ENCODE measurements at places on chromosomes 4 and X.

DNA sequence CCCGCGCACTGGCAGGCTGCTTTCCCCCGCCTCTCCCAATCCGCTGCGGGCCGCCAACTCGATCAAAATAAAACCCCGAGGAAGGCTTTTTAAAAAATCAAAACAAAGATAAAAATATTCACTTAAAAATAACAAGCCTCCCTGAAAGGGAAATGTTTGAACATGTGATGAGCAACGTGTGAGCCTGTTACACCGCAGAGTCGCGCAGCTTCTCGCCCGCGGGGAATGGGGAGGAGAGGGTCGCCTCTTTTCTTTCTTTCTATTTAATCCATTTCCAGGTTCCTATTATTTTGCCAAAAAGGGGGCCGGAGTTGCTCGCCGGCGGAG is 326.0 kb upstream of the F9 start:
- DNase-seq, result no peak

GRCh38 chrX:18010253-18010652 is 149.2 kb upstream of the RAI2 start:
- DNase-seq, result no peak

DNA sequence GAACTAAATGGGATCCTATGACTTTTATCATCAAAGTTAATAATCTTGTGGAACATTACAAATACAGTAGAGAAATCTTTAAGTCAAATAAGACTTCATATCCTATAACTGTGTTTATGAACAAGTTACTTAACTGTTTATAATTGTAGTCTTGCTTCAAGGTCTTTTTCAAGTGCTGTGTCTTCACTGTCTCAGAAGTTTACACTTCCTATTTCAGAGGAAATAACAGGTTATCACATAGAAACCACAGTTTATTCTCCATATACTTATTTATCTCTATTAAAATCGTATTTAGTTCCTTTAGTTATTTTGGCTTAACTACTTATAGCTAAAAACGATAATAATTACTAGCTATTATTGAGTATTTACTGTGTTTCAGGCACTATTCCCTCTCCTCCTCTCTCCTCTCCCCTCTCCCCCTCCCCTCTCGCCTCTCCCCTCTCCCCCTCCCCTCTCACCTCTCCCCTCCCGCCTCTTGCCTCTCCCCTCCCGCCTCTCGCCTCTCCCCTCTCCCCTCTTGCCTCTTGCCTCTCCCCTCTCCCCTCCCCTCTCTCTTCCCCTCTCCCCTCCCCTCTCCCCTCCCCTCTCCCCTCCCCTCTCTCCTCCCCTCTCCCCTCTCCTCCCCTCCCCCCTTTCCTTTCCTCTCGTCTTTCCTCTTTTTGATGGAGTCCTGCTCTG is 63.7 kb downstream of the RBPJ start:
- DNase-seq, result no peak

GRCh38 chr4:165537028-165537648 is 158.3 kb downstream of the CPE start:
- peak; percentile 84 for DNase-seq

GRCh38 chrX:44247468-44247867 is 96.0 kb downstream of the EFHC2 start:
- DNase-seq, result no peak

DNA sequence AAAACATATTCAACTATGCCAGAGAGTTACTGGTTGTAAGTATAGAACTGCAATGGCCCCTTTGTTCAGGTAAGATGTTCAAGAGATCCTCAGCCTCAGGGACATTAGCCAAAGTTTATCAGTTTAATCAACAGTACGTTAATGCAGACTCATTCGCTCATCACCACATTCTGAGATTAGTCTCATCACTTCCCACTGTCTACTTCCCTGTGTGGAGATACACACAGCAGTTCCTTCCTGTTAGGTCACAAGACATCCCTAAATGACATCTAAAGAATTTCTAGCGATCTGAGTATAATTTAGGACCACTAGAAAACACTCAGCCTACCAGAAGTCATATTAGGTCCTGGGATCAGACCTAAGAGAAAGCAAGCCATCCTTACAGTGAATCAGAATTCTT is 10.4 kb downstream of the SLC10A7 start:
- DNase-seq, result no peak

GRCh38 chr4:74555843-74556242 is 110.9 kb downstream of the AREG start:
- no peak for DNase-seq

- DNase-seq, result no peak
These were observed 16.4 kb downstream of the HPGD start for GRCh38 chr4:174505892-174506291.

GRCh38 chr4:181613200-181613599 is 630.0 kb upstream of the TENM3 start:
- DNase-seq, result peak; percentile 29

DNA sequence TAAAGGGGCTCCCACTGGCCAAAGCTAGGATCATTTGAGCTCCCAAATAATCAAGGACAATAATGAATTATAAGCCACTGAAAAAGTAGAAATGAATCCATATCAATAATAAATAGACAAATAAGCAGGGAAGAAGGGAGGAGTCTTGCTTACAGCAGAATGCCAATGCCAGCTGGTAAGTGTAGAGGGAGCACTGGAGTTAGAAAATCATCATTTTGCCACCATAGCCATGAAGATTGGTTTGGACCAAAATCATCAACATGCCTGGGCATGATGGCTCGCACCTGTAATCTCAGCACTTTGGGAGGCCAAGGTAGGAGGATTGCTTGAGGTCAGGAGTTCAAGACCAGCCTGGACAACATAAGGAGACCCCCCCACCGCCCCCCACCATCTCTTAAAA is 20.4 kb upstream of the SH3KBP1 start:
- no peak for DNase-seq

GRCh38 chr4:55032788-55033187 is 92.6 kb downstream of the KDR start:
- DNase-seq, result no peak

DNA sequence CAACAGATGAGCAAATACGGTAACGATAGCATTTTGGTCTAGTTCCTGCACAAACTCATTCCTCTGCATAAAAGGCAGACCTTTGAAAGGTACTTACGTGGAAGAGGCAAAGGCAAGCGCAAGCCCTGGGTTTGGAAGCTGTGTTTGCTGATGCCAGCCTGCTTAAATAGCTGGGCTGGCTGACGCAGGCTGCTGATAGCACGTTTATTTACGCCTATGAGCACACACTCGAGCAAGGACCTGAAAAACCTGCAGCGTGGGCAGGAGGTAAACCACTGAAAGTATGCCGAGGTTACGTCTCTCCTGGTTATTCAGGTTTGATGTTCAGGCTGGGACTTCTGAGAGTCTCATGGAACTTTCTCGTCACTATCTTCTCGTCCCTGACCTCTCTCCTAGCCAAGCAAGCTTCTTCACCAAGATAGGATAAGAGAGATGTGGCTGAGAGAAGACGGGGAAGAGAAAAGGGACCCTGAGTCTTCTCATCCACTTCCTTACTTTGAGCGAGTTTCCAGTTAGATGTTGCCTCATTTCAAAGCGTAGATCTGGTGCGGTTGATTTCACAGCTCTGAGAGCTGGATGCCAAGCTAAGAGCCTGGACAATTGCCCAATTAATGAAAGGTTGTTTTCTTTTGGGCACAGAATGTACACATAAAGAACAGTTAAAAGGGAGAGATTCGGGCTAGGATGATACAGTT is at the start of gene HOPX:
Gene HOPX (minus strand): TSS at position 139 of the 695 bp plus-strand sequence. CDS start 23,480 bp downstream, outside the sequence.
- DNase-seq, result no peak

DNA sequence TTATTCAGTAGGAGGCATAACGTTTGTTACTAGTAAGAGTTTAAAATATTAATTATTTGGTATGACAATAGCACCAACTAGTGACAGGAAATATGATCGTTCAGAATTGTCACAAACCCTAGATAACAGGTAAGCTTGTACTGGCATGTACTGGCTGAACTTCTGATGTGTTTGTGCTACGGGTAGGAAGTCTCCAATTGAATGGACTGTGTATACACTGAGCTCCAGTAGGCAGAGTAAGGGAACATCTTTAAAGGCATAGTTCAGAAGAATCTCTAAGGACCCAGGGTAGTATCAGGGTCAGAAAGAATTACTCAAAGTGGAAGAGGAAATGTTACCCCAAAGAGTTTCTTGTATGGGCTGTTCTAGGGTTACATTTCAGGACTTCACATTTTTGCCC is 230.4 kb downstream of the EDA2R start:
- DNase-seq, result no peak

GRCh38 chrX:7074908-7075204 is 72.7 kb upstream of the STS start:
- DNase-seq, result no peak

- no peak for DNase-seq
These were observed 635.0 kb upstream of the NR3C2 start for GRCh38 chr4:149077181-149077580.

DNA sequence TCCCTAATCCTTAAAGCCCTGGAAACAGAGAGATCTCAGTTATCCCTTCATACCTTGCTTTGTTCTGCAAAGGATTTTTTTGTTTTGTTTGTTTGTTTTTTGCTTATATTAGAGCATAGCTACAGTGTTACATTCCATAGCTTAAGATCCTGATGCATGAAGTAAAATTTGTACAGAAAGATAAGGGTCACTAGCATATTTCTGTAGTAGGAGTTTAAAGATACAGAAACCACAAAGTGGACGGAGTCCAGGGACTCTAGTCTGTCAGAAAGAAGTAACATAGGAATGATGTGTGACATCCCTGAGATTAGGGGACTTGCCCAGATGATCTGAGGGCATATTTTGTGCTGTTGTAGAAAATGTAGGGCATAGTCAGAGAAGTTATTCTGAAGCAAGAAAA is 151.9 kb upstream of the PLAC1 start:
- no peak for DNase-seq

DNA sequence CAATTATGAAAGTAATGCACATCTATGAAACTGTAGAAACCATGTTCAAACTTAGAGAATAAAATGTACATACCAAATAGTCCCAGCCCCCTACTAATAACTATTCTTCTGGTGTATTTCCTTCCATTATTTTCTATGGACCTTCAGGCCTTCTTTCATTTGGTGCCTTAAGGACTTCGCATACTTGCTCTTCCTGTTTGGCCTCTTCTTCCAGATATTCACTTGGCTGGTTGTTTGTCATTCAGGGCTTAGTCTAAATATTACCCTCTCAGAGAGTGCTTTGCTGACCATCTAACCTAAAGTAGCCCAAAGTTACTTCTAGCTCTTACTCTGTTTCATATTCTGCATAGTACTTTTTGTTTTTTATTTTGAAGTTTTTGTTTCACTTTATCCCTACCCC is 70.3 kb upstream of the ARMCX2 start:
- DNase-seq, result no peak

- no peak for DNase-seq
These were observed 558.7 kb downstream of the SPRY1 start for GRCh38 chr4:123955167-123955800.

GRCh38 chr4:15717657-15718416 is 15.0 kb downstream of the BST1 start:
- no peak for DNase-seq

- DNase-seq, result no peak
These were observed 79.9 kb upstream of the AADAT start for GRCh38 chr4:170169699-170170098.

- no peak for DNase-seq
These were observed 56.6 kb upstream of the LAS1L start for GRCh38 chrX:65591206-65591605.

DNA sequence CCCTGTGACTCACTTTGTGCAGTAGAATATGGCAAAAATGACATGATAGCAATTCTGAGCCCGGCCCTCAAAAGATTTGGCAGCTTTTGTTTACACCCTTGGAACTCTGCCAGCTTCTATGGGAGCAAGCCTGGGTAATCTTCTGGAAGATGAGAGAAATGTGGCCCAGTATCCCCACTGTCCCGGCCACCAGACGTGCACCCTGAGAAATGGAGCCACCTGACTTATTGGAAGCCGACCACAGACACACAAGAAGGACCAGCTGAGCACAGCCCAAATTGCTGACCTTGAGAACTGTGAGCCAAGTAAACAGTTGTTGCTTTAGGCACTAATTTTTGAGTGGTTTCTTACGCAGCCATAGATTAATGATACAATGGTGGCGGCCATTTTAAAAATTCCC is 197.0 kb downstream of the STIM2 start:
- no peak for DNase-seq

DNA sequence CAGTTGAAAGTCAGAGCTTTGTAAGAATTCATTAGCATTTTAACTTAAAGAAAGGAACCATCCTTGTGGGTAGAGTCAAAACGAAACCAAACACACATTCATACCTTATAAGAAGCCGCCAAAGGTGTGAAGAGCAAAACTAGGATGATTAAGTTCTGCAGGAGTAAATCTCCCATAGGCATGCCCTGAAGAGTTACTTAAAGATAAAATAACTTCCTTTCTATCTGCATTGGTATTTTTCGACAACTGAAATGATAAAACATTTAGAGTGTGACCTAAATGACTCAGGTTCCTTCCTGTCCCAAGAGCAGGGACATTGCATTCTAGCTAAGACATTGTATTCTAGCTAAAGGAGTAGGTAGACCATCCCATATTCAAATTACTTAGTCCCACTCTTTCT is 75.3 kb downstream of the BCOR start:
- DNase-seq, result no peak

DNA sequence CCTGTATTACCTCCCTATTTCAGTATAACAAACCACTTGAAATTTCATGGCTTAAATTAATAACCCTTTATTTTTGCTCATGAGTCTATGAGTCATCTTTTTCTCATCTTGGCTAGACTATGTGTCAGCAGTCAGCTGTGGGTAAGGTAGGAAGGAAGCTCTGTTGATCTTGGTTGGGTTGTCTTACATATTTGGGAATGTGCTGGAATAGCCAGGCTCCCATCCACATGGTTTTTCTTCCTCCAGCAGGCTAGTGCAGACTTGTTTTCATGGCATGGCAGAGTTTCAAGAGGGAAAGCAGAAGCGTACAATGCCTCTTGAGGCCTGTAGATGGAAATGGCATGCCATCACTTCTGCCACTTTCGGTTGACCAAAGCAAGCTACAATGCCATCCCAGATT is 89.7 kb downstream of the LINC00632 start:
- no peak for DNase-seq

- peak; percentile 37 for DNase-seq
These were observed 76.7 kb downstream of the AFF1 start for GRCh38 chr4:87011340-87012034.

DNA sequence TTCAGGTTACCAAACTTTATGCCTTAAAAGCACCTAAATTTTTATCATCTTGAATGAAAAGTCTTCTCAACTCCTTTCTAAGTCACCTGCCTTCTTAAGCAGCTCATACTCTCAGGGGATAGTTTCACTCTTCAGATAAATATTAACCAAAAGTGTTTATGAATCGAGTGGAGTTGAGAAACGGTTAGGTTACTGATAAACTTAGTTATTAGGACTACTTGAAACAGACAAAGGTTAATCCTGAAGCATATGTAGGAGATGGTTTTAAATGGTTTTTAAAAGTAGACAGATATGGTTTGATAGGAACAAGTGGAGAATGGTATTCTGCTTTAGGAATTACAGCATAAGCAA is 32.8 kb downstream of the CLDN22 start:
- no peak for DNase-seq

- DNase-seq, result no peak
These were observed 201.9 kb upstream of the BCOR start for GRCh38 chrX:40299641-40300046.

- DNase-seq, result no peak
These were observed 103.3 kb downstream of the MGST2 start for GRCh38 chr4:139768896-139769295.

All from muscle of back (tissue), 13 donors.